ENCODE measurements at places on chromosomes 3 and 15.

DNA sequence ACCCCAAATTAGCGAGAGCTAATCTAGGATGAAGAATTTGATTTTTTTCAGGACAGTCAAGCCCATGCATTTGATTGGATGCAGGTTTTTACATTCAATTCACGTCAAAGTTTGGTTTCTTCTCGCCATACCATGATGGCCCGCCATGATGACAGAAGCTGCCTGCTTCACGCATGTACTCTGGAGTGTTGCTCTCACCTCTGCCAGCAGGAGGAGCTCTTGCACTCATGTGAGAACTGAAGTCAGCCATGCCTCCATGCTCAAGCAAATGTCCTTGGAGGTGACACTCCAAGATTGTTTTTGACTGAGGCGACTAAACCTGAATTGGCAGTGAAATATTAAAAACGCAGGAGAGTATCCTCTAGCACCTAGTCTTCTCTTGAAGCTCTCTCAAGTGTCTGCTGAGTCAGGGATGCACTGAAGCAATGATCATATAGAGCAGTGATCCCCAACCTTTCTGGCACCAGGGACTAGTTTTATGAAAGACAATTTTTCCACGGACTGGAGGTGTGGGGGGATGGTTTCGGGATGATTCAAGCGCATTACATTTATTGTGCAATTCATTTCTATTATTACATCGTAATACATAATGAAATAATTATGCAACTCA, 120.9 kb downstream of the SAMMSON start:
- DNase-seq = no peak

GRCh38 chr3:183895296-183895695, 10.6 kb upstream of the PARL start:
- DNase-seq = no peak

- no peak for DNase-seq
Measured at GRCh38 chr3:129383292-129383860, 45.1 kb downstream of the EFCAB12 start.

DNA sequence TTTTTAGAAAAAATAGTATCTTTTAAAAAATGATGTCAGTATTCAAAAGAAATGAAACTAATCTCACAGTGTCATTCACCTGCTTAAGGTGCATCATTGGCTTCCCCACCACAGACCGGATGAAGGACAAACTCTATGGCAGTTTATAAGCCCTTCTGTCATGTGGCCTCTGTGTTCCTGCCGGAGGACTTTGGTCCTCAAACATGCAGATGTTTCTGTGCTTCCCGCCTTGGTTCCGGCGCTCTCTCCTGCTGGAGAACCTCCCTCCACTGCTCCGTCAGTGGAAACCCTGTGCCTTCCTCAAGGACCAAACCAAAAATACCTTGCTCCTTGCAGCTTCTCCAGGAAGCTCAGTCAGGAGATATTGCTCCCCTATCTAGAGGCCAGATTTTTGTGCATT, 326.3 kb downstream of the UACA start:
- no peak for DNase-seq

DNA sequence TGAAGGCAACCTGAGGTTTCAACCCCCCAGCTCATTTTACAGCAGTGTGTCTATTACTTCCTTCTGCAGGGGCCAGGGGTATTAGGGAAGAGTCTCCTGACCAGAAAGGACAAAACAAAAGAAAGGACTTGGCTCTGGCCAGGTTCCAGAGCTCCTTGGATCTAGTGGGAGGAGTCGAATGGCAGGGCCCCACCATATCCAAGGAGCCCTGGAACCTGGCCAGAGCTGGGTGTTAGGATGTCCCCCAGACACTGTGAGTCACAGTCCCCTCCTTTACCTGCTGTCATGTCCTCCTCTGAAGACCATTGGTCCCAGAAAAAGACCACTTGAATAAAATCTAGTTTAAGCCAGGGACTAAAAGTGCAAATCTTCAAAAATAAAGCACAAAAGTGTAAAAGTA, 113.2 kb downstream of the EEFSEC start:
- DNase-seq = no peak
